ENCODE measurements at places on chromosomes 2 and 18.

DNA sequence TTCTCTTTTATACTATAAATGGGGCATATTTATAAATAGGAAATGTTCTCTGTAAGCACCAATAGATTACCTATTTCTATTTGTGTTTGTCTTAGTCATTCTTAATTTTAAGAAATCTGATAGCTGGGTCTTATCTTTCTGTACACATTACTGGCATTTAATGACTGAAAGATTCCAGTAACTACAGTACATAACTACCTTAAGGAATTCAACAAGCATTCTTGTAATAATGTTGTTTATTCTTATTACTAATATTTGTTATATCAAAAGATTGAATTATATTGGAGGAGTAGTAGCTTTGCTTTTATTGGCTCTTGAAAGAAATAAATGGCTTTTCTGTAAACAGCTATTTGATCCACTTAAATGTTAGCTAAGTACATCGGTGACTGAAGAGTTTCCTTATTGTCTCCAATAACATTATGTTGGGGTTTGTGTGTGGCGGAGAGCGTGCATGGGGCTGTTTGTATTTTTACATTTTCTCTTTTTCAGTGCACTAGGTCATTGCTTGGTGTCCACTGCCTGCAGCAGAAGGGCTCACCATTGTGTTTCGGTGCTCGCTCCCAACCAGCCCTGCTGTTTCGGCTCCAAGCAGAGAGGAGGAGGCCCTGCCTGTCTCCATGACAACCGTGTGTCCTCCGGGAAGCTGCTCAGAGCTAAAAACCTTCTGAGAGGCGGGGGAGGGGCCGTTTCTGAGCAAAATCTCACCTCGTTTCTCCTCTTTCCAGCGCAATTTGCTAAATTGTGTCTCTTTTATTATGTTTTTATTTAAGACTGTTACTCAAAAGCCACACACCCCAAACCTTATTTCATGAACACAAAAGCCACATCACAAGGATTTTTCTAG, 112.5 kb upstream of the SLC38A11 start:
- peak; percentile 94 for DNase-seq

DNA sequence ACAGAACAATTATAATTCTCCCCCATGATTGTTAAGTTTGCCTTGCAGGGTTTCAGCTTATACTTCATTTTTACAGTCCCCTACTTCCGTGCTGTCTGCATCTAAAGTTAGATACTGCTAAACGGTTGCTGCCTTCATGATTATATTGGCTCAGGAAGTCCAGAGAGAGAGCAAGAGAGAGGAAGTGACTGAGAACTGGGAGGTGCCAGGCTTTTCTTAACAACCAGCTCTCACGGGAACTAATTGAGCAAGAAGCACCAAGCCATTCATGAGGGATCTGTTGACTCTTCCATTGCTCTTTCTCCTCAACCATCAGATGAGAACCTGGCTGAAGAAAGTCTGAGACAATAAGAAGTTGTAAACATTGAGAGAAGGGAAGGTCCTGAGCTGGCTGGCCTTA, 125.5 kb upstream of the SIX2 start:
- DNase-seq: no peak

- no peak for DNase-seq
Observed at GRCh38 chr18:52183107-52183506, 156.9 kb upstream of the DCC start.

DNA sequence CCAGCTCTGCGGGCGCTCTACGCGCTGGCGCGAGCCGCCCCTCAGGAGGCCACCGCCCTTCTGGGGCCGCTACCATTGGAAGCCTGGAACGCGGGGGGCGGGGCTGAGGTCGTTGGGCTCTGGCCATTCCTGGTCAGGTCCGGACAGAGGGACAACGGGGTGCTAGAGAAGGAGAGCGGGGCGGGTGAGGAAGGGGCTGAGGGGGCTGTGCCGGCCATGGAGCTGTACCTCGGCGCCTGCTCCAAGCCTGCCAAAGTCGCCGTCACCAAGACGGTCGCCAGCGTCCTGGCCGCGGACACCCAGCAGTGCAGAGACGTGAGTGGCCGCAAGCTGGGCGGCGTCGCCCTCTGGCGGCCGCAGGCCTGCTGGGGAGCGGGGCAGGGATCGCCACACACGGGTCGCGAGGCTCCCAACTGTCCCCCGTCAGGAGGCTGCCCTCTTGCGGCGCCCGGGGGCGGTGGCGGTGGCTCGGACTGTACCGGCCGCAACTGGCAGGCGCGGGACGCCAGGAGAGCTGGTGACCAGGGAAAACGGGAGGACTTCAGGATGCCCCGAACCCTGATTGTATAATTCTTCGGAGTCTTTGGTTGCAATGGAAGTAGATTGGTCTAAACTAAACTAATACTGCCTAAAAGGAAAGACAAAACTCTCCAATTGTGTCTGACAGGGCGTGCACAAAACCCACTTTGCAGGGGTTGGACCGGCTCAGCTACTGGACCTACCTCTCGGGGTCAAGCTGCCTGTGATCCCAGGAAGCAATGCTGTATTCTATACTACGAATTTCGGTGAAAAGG, at the start of gene FSIP2:
Gene FSIP2 (plus strand): TSS at position 126 of the 794 bp plus-strand sequence. CDS start 91 bp downstream, at position 217.
- peak; percentile 97 for DNase-seq

DNA sequence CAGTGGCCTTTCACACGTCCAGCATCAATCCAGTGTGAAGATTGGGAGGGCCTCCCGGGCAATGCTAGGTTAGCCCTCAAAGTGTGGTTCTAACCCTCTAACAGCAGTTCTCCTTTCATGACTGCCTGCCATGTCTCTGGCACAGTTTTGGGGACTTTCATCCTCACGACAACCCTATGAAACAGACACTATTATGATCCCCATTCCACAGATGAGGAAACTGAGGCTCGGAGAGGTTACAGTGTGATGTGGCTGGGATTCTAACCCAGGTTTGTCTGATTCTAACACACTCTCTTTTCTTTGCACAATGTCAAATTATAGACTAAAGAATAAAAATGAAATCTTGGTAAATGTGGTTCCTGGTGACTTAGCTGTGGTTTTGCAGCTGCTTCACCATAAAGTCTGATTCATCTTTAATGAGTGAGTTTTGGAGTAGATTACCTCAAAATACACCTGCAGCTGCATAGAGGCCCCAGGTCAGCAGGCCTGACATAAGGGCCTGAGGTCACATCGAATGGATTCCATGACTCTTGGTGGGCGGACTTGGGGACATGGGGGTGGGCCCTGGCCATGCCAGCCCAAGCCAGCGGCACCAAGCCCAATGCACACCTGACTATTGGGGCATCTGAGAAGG, 214.4 kb downstream of the GLI2 start:
- no peak for DNase-seq

DNA sequence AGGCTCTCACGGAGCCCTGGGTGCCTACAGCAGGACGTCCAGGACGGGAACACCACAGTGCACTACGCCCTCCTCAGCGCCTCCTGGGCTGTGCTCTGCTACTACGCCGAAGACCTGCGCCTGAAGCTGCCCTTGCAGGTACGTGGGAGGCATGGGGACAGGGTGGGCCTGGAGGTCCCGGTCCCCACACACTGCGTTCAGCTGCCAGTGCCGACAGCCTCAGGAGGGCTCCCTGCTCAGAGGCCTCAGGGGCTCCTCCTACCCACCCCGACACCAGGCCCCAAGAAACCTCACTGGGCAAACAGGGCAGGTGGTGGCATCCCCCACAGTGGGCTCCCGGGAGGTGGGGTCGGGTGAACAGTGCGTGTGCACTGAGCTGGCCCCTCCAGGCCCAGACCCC, 10.8 kb downstream of the ANO7 start:
- no peak for DNase-seq

GRCh38 chr2:165273176-165273575, 34.0 kb downstream of the SCN2A start:
- no peak for DNase-seq
